Osteoblast (primary cell): ENCODE measurements at places on chromosomes 2 and 18. TPM values are rescaled to one million over a fixed set of nuclear protein-coding genes. Genes with fewer than 3 reads are reported as not detected.

GRCh38 chr2:223950448-223951347 lies 5.6 kb upstream of the WDFY1 start:
- H3K4me3 ChIP-seq = no peak overlapping the region
- no peak for DNase-seq
- no peaks in the 10 kb centered on the region for H3K27me3 ChIP-seq
- H3K36me3 ChIP-seq = no peaks in the 10 kb centered on the region

- DNase-seq = peak; percentile 83
- H3K4me1 ChIP-seq = peaks cover 2% of the 10 kb centered on the region
- H3K4me3 ChIP-seq = no peak overlapping the region
- no peak overlapping the region for H3K27ac ChIP-seq
Observed at GRCh38 chr2:105144152-105144940, 97.2 kb upstream of the GPR45 start.

DNA sequence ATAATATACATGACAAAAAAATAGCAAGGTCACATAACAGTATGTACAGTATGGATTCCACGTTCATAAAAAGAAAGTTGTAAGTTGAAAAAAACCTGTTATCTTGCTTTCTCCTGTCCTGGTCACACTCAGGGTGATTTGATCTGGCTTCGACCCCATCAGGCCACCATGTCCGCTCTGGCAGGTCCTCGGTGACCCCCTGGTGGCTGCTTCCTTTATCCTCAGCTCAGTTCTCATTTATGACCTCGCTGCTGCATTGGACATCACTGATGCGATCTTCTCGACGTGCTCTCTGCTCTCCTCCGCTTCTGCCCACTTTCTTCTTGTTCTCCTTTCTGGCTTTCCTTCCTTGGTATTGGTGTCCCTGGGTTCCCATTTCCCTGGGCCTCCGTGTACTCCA lies 29.7 kb downstream of the DGKD start:
- no peak for DNase-seq
- H3K27ac ChIP-seq = no peak overlapping the region
- no peaks in the 10 kb centered on the region for H3K36me3 ChIP-seq
- peaks cover 21% of the 10 kb centered on the region for H3K4me1 ChIP-seq
- H3K4me3 ChIP-seq = no peak overlapping the region
- H3K27me3 ChIP-seq = no peaks in the 10 kb centered on the region

ACTR2 gene
- total RNA-seq = 110 and 114 TPM in 2 replicates

CD8A gene
- not detected in 2 replicates for total RNA-seq
